ENCODE measurements at places on chromosomes 2 and 18. TPM values are rescaled to one million over a fixed set of nuclear protein-coding genes. Genes with fewer than 3 reads are reported as not detected.

- no peaks in the 10 kb centered on the region for H3K4me1 ChIP-seq
- H3K4me3 ChIP-seq, result no peak overlapping the region
- H3K36me3 ChIP-seq, result no peaks in the 10 kb centered on the region
- no peaks in the 10 kb centered on the region for H3K27me3 ChIP-seq
- no peak for DNase-seq
- H3K27ac ChIP-seq, result no peak overlapping the region
Measured at GRCh38 chr2:162212366-162212765, 30.9 kb downstream of the FAP start.

DNA sequence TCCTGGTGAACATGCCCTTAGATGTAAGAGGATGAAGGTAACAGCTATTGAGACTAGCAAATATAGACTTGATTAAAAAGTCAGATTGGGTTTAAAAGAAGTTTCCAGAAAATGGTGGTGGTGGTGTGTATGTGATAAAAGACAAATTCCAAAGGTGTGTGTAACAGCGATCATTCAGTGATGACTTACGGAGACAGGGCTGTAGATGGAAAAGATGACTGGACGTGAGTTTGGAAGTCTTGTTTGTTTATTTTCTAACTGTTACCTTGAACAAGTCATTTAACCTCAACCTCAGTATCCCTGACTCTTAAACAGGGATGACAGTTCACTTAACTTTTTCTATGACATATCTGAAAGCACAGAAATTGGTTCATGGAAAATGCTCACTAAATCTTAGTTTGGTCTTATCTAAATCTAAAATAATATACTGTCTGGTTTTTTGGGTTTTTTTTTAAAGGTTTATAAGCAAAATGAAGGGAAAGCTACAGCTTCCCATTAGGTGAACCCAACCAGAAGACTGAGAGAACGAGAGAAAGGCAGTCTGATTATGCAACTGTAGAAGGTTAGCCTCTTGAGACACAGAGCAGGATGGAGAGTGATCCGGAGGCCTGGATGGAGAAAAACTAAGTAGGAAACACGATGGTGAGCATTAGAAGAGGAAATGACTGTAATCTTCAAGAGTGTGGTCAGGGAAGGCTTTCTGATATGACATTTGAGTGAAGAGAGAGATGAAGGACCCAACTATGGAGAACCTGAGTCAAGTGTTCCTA is 71.9 kb downstream of the TCF4 start:
- no peak overlapping the region for H3K27ac ChIP-seq
- peaks cover 20% of the 10 kb centered on the region for H3K4me1 ChIP-seq
- no peaks in the 10 kb centered on the region for H3K27me3 ChIP-seq
- no peak for DNase-seq
- H3K36me3 ChIP-seq, result peaks cover 8% of the 10 kb centered on the region
- H3K4me3 ChIP-seq, result no peak overlapping the region

The PCARE gene
- total RNA-seq, result not detected

- H3K27me3 ChIP-seq, result no peaks in the 10 kb centered on the region
- H3K4me3 ChIP-seq, result no peak overlapping the region
- no peak overlapping the region for H3K27ac ChIP-seq
- no peaks in the 10 kb centered on the region for H3K4me1 ChIP-seq
Measured at GRCh38 chr2:190847504-190848081, 33.0 kb upstream of the GLS start.

GRCh38 chr2:191329841-191330240 is 84.6 kb downstream of the MYO1B start:
- H3K4me3 ChIP-seq, result no peak overlapping the region
- H3K4me1 ChIP-seq, result peaks cover 19% of the 10 kb centered on the region
- DNase-seq, result no peak

DNA sequence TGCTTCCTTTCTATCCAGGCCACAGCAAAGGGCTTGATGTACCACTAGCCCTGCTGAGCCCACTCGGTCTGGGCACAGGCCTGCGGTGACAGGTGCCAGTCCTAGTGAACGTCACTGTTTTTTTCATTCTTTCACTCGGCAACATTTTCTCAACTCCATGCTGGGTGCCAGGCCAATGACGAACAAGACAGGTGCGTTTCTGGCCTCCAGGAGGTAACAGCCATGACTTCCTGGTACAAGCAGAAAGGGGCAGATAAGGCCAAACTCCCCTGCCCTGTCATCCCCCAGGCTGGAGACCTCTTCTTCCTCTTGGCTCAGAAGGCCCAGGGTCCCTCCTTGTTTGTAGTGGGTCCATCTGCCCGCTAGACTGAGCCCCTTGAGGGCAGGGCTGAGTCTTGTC is 55.7 kb upstream of the OTOF start:
- H3K4me3 ChIP-seq, result no peak overlapping the region
- DNase-seq, result no peak
- no peaks in the 10 kb centered on the region for H3K36me3 ChIP-seq

DNA sequence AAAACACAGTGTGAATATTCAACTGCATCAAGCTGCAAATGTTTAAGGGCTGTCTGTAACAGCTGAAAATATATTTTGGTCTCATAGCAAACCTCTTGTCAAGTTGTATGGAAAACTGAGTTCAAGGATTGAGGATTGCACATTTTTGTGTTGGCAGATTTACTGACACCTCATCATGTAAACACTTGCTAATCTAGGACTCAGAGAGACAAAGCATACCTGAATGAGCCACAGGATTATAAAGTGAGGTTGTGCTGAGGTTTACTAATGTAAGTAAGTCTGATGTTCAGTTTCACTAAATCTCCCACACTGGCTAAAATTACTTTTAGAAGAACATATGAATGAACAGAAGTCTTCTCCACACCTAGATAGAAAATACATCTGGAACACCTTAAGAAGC is 1993.1 kb upstream of the CELF4 start:
- no peak overlapping the region for H3K27ac ChIP-seq
- no peaks in the 10 kb centered on the region for H3K4me1 ChIP-seq
- DNase-seq, result no peak
- no peak overlapping the region for H3K4me3 ChIP-seq
- H3K27me3 ChIP-seq, result no peaks in the 10 kb centered on the region
- no peaks in the 10 kb centered on the region for H3K36me3 ChIP-seq

The CCDC148 gene
- total RNA-seq, result 2.1 TPM

The SLC25A12 gene
- 7.3 TPM for total RNA-seq

DNA sequence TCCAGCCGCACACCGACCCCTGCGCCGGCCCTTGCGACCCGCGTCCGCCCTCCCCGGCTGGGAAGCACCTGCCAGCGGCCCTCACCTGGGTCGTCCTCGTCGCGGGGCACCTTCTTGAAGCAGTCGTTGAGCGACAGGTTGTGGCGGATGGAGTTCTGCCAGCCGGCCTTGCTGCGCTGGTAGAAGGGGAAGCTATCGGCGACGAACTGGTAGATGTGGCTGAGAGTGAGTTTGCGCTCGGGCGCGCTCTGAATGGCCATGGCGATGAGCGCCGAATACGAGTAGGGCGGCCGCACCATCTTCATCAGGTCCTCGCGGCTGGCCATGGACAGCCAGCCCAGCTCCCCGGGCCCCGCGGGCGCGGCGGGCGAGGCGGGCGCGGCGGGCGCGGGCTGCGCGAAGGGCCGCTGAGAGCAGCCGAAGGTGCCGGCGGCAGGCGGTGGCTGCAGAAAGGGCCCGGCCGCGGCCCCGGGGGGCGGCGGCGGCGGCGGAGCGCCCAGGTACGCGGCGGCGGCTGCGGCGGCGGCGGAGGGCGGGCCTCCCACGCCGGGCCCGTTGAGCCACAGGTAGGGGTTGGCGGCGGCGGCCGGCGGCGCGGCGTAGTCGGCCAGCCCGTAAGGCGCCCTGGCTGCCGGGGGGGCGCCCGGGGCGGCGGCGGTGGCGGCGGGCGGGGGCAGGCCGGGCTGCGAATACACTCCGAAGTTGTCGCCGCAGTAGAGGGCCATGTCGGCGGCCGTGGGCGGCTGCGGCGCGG is 505 bp downstream of the FOXI3 start:
- H3K4me3 ChIP-seq, result peak overlapping the region; percentile 82
- DNase-seq, result peak; percentile 47
- no peak overlapping the region for H3K27ac ChIP-seq
- H3K4me1 ChIP-seq, result peaks cover 23% of the 10 kb centered on the region

The TMEM247 gene
- total RNA-seq, result not detected

The COL4A4 gene
- 1.9 TPM for total RNA-seq

The INO80D gene
- total RNA-seq, result 33.2 TPM

DNA sequence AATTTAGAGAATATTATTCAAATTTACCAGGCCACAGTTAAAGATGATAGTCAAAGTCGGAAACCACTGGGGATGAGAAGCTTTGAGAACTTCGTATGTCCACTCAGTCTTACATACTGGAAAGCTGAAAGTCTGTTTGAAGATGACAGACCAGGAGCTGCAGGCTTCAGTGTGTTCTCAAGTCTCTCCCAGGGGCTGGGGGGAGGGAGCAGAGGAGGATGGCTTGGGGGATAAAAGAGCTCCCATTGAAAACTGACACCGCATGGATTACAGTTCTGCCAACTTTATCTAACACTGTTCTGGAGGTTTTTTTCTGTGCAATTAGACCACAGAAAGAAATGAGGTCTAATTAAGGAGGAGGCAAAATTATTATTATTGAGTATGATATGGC is 170.5 kb upstream of the ALKAL2 start:
- H3K4me1 ChIP-seq, result peaks cover 17% of the 10 kb centered on the region
- no peak overlapping the region for H3K4me3 ChIP-seq
- H3K27me3 ChIP-seq, result no peaks in the 10 kb centered on the region
- H3K36me3 ChIP-seq, result no peaks in the 10 kb centered on the region
- no peak overlapping the region for H3K27ac ChIP-seq

DNA sequence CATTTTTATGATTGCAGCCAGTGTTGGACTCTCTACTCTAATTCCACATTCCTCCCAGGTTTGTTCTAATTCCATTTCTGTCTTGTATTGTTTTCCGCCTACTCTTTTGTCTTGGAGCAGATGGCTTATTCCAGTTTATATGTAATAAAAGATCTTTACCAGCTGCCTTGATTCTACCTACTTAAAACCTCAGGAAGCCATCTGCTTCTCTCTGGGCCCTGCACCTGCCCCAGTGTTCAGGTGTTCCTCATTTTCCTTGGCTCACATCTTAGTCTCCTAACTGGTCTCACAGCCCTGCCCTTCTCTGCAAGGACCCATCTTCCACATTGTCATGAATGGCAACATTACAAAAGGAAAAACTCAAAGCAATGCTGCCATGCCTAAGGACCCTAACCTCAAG is 21.0 kb upstream of the IL37 start:
- H3K4me1 ChIP-seq, result peaks cover 4% of the 10 kb centered on the region
- H3K4me3 ChIP-seq, result no peak overlapping the region
- H3K36me3 ChIP-seq, result no peaks in the 10 kb centered on the region
- DNase-seq, result no peak

GRCh38 chr18:39946623-39947061 is 2008.4 kb upstream of the PIK3C3 start:
- peaks cover 3% of the 10 kb centered on the region for H3K27me3 ChIP-seq
- no peak for DNase-seq
- peaks cover 24% of the 10 kb centered on the region for H3K4me1 ChIP-seq
- H3K4me3 ChIP-seq, result no peak overlapping the region
- H3K27ac ChIP-seq, result peak overlapping the region; percentile 33
- H3K36me3 ChIP-seq, result no peaks in the 10 kb centered on the region

GRCh38 chr2:96565111-96565510 is 28.6 kb downstream of the ARID5A start:
- no peaks in the 10 kb centered on the region for H3K27me3 ChIP-seq
- H3K4me1 ChIP-seq, result peaks cover 8% of the 10 kb centered on the region
- H3K4me3 ChIP-seq, result no peak overlapping the region
- peak overlapping the region; percentile 23 for H3K27ac ChIP-seq

The ALPG gene
- total RNA-seq, result 0.94 TPM

DNA sequence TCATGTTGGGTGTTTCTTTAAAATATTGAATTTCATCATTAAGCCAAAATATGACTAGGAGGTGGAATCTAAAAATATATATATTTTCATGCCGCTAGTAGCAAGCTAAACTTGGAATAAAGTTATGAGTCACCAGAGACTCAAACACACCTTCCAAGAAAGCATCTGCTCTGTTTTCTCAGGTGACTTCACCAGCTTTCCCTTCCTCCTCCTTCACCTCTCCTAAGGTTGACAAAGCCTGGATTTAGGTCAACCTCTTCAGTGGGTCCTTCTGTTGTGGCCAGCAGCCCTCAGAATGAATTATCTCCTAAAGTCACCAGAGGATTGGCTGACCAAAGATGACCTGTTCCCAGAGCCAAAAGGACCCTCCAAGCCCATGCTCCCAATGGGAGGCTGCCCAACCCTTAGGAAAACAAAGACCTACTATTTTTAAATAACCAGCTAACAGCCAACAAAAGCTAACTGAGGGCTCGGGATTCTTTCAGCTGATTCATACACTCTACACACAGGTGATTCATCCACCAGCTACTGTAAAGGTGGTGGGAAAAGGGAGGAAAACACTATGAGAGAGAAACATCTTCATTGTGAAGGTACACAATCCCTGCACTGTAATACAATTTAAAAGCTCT is 113.9 kb downstream of the MYO5B start:
- DNase-seq, result no peak
- no peak overlapping the region for H3K27ac ChIP-seq
- no peaks in the 10 kb centered on the region for H3K27me3 ChIP-seq
- peaks cover 2% of the 10 kb centered on the region for H3K4me1 ChIP-seq
- H3K36me3 ChIP-seq, result no peaks in the 10 kb centered on the region

DNA sequence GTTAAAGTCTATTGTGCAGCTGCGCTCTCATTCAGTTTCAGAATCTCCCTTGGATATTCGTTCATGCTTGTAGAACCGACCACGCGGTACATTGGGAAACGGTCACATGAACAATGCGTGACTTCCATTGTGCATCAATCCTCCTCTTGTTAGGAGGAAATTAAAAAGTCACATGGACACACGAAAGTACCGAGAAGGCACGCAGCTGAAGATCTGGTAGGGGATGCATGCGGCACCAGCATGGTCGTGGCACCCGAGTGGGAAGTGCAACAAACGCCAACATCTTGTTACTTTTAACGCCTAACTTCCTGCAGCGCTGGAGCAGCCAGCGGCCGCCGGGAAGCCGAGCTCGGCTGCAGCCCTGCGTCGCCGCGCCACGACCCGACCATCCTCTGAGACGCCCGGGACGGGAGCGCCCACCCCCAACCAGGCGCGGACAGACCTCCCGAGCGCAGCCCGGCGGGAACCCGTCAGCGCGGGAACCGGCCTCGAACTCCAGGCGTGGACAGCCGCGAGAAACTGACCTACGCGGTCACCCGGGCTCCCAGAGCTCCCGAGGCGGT is 412 bp downstream of the OSBPL1A start:
- H3K27ac ChIP-seq, result peak overlapping the region; percentile 87
- DNase-seq, result no peak
- peak overlapping the region; percentile 88 for H3K4me3 ChIP-seq
- H3K36me3 ChIP-seq, result peaks cover 5% of the 10 kb centered on the region
- H3K4me1 ChIP-seq, result peaks cover 53% of the 10 kb centered on the region

DNA sequence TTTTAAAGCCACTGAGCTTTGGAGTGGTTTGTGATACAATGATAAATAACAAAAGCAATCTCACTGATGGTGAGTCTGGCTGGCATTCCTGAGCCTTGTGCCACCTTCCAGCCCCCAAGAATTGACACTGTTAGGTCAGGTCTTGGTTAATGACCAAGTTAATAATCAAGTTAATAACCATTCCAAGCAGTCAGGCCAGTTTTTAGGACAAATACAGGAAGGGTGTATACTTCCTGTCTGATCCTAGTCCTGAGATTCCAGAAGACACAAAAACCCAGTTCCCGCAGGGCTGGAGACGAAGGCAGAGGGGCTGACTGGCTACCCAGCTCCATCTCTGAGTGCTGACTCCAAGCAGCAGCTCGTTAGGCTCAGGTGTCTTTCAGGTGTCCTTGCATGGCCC is 74.6 kb upstream of the LAPTM4A start:
- H3K27ac ChIP-seq, result no peak overlapping the region
- H3K36me3 ChIP-seq, result no peaks in the 10 kb centered on the region
- DNase-seq, result no peak
